ENCODE measurements at places on chromosomes 6 and 20. TPM values are rescaled to one million over a fixed set of nuclear protein-coding genes. Genes with fewer than 3 reads are reported as not detected.

Gene BNIP5
- total RNA-seq = not detected

DNA sequence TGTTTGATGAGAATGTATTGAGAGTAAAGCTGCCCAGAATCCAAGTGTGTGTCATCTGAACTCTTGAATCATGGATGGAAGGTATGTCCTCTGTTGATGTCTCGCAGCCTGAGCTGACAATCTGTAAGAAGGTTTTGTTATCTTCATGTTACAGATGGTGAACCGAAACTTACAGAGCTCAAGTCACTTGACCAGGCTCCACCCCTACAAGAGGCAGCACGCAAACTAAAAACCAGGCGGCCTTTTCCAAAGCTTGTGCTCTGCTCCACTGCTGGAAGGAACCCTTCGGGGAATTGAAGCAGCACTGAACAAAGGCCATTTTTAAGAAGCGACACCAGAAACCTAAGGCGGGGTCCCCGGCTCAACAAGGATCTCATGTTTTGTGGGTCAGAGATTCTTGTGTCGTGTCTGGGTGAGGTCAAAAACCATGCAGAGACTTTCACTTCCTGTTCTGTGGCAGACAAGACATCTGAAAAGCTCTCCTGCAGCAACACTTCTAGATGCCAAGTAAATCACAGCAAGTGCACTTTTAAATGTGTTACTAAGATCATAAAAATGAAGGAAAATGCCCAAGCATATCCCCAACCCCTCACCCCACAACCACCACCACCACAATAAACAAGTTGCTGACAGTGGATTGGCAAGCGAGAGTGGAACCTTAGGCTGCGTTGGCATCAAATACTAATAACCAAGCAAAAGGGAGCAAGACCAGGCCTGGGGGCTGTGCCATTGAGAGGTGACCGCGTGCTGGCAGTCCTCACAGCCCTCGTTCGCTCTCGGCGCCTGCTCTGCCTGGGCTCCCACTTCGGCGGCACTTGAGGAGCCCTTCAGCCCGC lies 27.3 kb downstream of the NQO2 start:
- DNase-seq = no peak

GRCh38 chr6:46998436-46999017 lies 43.6 kb downstream of the ADGRF1 start:
- DNase-seq = no peak

- DNase-seq = peak; percentile 73
These were observed 184.9 kb downstream of the GPX5 start for GRCh38 chr6:28710466-28711191.

DNA sequence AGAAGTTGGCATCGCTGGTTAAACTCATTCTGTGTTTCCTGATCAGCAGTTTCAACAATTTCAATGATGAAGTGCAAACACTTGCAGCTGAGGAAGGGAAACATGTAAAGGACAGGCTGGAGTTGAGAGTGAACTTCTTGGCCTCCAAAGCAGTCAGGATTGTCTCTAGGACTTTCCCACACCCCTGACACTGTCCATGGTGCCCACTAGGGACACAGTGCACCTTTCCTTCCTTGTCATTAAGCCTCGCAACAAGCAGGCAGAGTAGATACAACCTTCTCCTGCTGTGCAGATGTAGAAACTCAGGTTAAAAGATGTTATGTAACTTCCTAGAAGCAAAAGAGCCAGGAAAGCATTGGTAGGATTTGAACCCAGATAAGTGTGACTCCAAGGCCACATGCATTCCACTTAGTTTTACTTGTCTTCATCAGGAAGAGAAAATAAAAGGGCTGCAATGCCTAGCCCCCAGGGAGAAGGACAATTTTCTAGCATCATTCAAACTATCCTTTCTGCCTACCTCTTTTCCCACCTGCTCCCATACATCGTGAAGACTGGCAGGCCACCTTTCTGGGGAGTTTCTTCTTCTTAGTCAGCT lies 39.2 kb upstream of the IL17A start:
- DNase-seq = no peak

DNA sequence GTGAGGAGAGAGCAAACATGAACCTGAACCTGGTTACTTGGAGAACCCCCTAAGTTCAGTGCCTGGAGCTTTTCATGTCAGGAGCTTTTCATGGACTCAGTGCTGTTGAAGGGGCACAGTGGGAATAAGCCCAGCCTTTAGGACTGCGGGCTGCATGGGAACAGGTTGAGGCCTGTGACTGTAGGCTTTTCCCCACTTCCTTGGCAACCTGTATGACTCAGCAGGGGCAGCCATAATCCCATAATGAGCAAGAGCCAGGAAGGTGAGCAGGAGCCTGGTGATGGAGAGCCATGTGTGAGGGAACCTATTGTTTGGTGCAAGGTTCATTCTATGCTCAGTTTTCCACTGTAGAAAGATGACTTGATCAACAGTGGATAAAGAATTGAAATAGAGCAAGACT lies 23.4 kb downstream of the MEP1A start:
- no peak for DNase-seq

GRCh38 chr20:62553136-62553837 lies 77.5 kb upstream of the GATA5 start:
- no peak for DNase-seq

DNA sequence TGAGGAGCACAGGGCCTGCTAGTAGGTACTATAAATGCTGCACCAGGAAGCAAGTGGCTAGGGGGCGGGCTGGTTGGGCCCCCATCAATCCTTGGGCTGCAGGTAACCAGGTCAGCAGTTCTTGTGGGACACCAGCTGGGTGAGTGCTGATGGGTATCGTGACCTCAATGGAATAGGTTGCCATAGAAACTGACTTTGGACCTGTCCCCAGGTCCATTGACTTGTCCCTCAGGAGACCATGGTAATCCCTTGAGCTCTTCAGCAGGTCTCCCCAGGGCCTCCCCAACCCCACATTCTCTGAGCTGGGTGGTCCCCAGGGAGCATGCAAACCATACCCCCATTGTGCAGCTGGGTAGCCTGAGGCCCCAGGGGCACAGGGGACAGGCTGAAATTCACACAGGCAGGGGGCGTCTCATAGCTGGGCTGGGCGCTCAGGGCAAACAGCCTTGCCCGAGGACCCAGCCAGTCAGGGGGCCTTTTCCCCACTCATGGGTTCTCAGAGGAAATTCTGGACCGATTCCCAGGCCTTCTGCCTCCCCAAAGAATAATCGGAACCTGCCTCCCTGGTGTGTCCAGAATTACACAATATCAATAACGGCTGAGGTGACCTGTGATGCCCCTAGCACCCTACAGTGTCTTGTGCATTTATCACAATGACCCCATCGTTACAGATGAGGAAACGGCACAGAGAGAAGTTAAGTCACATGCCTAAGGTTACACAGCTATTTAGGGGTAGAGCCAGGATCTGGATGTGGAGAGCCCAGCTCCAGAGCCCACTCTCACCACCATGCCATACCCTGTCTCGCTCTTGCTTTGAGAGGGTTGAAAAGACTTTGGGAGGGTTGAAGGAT lies 35.9 kb downstream of the SRC start:
- DNase-seq = no peak

Gene FAM184A
- 19.2 TPM for total RNA-seq

Gene REM1
- total RNA-seq = not detected

GRCh38 chr20:58555078-58555765 lies 40.0 kb upstream of the APCDD1L start:
- DNase-seq = no peak

GRCh38 chr6:133241086-133241900 lies at the start of gene EYA4:
Gene EYA4, plus strand, starts transcription at chr6:133241357. Its CDS starts 33,424 bp downstream, at chr6:133274781.
- DNase-seq = peak; percentile 46

Gene ENPP4
- total RNA-seq = 2.8 TPM

DNA sequence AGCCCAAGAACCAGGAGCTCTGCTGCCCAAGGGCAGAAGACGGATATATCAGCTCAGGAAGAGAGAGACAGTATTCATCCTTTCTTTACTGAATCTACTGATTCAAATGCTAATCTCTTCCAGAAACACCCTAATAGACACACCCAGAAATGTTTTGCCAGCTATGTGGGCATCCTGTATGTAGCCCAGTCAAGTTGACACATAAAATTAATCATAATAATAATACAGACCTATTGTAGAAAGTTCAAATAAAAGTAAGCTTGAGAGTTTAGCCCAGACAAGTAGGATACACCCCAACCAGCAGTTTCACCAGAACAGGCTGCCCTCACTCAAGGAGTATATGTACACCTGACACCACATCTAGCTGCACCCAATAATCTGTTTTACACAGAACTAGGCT lies 73.9 kb upstream of the VGLL2 start:
- DNase-seq = no peak

- DNase-seq = no peak
These were observed 225.5 kb downstream of the SOD2 start for GRCh38 chr6:159467473-159468041.

- peak; percentile 5 for DNase-seq
These were observed 230.1 kb downstream of the PREX1 start for GRCh38 chr20:48597521-48598302.

Gene MEP1A
- total RNA-seq = 0.09 TPM

DNA sequence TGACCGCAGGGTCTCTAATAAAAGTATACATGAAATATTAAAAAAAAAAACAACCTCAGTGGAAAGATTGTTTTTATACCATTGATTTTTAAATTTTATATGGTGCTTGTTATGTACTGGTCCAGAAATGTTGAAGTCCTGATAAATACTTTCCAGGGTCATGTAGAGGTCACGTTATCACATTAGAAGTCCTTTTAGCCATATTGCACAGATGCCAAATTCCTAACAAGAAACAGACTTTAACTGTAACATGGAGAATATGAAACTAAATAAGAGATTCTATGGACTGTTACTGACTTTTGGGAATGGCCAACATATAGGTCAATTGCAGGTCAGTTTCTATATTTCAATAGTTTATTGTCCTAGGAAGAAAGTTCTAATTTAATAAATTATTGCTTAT lies 89.0 kb downstream of the ADGRB3 start:
- DNase-seq = no peak

Gene SULF2
- total RNA-seq = 37.5 TPM

DNA sequence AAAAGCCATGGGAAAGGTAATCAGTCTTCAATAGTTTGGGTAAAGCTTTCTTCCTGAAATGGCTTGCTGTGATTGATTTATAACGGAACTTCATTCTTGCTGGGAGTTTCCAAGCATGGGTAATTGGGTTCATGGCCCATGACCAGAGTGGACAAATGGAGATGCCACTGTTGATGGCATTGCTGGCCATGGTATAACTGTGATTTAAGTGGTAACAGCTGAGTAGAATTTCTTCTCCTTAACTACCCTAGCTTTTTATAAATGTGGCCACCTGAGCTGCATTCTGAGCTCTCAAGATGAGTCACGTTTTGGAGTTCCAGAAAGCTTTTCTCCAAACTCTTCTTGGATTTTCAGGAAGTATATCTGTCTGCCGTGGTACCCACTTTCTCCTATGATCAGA lies 39.9 kb upstream of the SNRPB2 start:
- DNase-seq = no peak

DNA sequence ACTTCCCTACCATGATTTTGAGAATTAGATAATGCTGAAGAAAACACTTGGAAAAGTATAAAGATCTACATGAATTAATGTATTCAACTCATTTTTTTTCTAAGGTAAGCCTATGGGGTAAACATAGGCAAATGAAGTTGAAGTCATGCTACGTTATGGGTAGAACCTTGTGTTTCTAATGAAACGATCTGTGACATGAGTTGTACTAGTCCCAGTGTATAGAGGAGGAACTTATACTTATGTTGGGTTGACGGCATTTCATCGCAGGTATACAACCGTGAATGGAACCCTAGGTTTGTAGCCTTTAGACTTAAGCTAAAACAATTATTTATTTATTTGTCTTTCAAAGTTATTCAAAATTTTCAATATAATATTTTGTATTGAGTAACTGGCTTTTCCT lies 2.6 kb downstream of the SLC35F1 start:
- no peak for DNase-seq

DNA sequence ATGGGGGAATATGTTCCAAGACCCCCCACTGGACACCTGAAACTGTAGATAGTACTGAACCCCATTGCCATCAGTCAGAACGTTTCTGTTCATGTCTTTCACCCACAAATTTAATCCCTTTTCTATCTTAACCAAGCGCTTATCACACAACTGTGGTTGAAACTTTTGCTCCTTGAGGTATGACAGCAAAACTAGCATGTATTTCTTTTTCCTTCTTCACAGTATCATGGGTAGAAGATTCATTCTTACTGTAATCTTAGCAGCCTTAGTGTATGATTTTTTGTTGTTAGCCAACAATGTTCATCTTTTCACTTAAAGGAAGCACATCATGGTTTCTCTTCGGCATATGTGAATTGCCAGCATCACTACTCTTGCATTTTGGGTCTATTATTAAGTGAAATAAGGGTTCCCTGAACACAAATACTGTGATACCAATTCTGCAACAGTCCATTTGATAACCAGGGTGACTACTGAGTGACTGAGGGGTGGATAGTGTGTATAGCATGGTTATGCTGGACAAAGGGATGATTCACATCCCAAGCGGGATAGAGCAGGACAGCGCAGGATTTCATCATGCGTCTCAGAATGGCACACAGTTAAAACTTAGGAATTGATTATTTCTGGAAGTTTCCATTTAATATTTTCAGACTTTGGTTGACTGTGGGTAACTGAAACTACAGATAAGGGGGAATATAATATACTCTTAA lies 41.8 kb downstream of the KCNS1 start:
- no peak for DNase-seq

Gene FAM209B
- 0.64 TPM for total RNA-seq

GRCh38 chr6:108247965-108248536 lies 12.8 kb downstream of the SNX3 start:
- DNase-seq = no peak

Gene HTR1E
- 0.09 TPM for total RNA-seq

DNA sequence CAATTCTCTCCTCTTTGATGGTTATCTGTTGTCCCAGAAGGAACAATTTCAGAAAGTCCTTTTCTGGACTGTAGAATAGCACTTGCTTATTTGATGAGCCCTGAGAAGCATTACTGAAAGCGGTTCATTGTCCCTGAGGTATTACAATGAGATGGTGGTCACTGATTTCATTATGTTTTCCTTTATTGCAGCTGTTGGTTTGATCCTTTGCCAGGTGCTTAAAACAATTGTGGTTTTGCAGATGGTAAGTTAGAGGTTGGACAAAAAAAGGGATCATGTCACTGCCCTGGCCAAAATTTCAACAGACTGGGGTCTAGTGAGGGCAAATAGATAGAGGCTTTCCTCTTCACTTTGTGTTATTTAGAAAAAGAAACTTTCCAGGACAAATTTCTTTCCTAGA lies 61.9 kb downstream of the ESR1 start:
- no peak for DNase-seq

DNA sequence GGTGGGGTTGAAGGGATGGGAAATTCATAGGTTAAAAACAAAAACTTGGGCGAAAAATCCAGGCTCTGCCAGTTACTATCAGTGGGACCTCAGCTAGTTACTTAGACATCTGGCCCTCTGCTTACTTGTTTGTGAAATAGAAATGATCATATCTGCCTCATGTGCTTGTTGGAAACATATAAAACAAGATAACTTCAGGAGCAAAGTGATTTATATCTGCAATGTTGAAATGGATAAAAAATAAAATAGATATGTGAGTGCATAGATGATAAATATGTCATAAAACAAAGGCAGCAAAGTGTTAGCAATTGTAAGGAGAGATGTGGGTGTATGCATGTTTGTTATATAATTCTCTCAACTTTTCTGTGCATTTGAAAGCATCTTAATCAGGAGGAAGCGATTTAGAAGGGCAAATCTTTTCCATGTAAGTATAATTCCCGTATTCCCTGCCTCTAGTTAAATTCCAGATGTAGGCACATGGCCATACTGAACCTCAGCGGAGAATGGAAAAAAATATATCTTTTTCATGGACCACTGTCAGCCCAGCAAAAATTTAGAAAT lies 579.0 kb upstream of the FLRT3 start:
- DNase-seq = no peak

Gene TP53TG5
- total RNA-seq = 0.85 TPM

GRCh38 chr6:153621070-153621469 lies 418.0 kb upstream of the OPRM1 start:
- DNase-seq = no peak
